ENCODE measurements at places on chromosomes 2 and 18.

- no peak for DNase-seq
Observed at GRCh38 chr2:144512891-144513351, 7.0 kb downstream of the ZEB2 start.

GRCh38 chr18:13271302-13271911, 52.8 kb downstream of the LDLRAD4 start:
- DNase-seq: no peak

GRCh38 chr2:124318913-124319312, 293.8 kb downstream of the CNTNAP5 start:
- no peak for DNase-seq

DNA sequence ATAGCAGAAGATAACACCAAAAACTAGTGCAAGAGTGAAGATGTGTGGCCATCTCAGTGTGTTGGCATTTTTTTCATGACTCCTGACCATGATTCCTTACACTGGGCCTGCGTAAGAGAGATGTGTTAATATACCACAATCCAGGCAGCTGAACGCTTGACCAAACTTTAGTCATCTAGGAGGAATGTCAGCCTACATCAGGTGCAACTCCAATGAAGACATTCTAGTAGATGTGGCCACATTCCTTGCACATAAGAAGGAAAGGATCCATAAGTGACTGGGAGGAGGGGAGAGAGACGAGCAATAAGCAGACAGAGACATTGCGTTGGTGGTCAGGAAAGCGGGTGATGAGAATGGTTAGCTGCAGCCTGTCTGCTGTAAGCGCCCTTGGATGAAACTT, 42.6 kb downstream of the CYRIA start:
- no peak for DNase-seq

DNA sequence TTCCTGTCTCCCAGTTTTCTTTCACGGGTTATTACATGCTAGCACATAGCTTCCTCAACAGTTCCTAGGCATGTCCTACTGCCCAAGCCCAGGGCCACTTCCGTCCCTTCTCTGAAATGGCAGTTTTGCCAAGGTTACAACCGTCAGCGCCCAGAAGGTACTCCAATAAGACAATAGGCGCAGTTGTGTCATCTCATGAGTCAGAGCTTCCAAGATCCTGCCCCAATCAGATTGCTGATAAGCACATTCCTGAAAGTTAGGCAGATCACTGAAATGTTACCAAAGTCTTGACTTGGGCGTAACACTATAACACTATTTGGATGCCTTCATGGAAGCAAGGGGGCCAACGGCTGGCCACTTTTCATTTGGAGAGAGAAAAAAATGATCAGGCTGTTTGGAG, 34.2 kb downstream of the GKN2 start:
- DNase-seq: no peak

GRCh38 chr18:78981394-78981831, 1.8 kb downstream of the SALL3 start:
- no peak for DNase-seq

DNA sequence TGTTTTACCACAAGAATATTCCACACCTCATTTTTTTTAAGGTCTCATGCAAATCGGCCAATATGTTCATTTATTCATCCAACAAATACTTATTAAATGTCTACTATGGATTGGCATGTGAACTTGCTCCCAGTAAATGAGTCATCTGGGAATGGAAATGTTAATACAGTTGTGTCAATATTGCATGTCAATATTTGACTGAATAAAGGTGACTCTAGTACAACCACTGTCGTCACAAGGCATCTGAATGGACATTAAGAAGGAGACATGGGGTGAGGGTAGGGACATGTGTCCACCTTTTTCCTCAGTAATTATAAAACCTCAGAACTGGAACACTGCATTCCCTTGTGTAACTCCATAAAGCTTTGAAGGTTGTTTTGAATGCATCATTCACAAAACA, 365.4 kb downstream of the ADCYAP1 start:
- no peak for DNase-seq

Measured in stimulated activated CD4-positive, alpha-beta T cell treated with anti-CD3 and anti-CD28 coated beads, TNF-alpha, amount 100 ng/mL, for 1 hour (primary cell).